ENCODE measurements at places on chromosomes 6 and 20.

GRCh38 chr20:50338479-50339391, 148.1 kb downstream of the CEBPB start:
- no peak for DNase-seq

GRCh38 chr20:38926934-38927616, 858 bp downstream of the FAM83D start:
- no peak for DNase-seq

GRCh38 chr6:107408714-107409113, 50.6 kb downstream of the PDSS2 start:
- DNase-seq: no peak

- no peak for DNase-seq
These were observed 553.9 kb downstream of the PTPRT start for GRCh38 chr20:42635699-42636411.

Measured in Right ventricle myocardium inferior (tissue), 1 donor.